ENCODE measurements at places on chromosomes 13 and 19.

DNA sequence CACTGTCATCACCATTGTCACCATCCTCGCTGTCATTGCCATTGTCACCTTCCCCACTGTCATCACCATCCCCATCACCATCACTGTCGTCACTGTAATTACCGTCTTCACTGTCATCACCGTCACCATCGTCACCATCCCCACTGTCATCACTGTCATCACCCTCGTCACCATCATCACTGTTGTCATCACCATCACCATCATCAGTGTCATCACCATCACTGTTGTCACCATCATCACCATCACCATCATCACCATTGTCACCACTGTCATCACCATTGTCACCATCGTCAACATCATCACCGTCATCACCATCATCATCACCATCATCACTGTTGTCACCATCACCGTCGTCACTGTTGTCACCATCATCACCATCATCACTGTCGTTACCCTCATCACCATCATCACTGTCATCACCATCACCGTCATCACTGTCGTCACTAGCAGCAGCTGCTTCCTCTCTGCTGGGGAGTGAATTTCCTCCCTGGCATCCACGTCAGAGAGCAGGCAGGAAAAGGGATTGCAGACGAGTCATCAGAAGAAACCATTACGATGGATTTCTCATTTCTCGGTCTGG lies 27.3 kb downstream of the TMEM255B start:
- DNase-seq: no peak

DNA sequence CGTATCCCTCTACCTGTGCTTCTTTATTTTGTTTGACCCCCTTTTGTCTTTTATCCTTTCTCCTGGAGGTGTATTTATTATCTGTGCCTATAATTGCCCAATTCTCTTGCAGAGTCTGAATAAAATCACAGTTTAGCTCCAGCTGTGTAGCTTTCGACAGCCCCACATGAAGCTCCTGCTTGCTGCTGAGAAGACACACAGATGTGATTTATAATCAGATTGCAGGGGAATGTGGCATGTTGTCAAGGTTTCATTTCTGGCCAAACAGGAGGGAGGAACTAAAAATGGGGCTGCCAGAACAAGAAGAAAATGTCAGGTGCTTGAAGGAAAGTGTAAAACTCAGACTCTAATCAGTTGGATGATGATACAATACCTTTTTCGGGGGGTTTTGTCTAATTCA lies 22.7 kb downstream of the CCNA1 start:
- no peak for DNase-seq

GRCh38 chr19:13269348-13269747 lies 119.1 kb downstream of the IER2 start:
- DNase-seq: no peak

DNA sequence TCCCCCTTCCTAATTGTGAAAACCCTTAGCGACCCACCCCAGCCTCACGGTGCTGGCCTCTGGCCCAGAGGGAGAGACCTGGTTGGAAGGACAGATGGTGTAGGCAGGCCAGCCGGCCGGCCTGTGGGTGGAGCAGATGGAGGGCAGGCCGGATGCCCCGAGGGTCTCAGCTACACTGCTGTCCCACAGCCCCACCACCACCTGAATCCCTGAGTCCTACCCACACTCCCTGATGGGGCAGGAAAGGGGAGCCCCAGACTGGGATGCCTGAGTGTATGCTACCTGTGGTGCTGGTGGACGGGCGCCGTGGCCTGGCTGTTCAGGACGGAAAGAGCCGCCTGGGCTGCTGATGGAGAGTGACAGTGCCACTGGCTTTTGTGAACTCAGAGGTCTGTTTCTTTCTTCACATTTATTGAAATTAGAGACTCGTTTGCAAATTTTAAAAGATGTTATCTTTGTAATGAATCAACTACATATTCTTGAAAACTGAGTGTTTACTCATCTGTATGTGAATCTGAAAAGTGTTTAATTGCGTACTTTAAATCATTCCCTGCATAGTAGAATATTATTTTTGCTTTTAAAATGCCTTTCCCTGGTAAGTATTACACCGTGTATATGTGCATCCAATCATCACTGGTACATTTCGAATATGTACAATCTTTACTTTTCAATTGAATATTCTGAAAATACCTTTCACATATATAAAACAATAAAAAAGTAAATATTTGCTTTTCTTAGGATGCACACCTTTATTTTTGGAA lies 35.7 kb downstream of the TFDP1 start:
- no peak for DNase-seq

GRCh38 chr13:41675306-41675705 lies 218.0 kb downstream of the RGCC start:
- DNase-seq: no peak

- DNase-seq: no peak
These were observed 10.5 kb upstream of the GPC6 start for GRCh38 chr13:93216122-93216521.

GRCh38 chr19:19165396-19165795 lies 4.7 kb downstream of the MEF2B start:
- DNase-seq: no peak

DNA sequence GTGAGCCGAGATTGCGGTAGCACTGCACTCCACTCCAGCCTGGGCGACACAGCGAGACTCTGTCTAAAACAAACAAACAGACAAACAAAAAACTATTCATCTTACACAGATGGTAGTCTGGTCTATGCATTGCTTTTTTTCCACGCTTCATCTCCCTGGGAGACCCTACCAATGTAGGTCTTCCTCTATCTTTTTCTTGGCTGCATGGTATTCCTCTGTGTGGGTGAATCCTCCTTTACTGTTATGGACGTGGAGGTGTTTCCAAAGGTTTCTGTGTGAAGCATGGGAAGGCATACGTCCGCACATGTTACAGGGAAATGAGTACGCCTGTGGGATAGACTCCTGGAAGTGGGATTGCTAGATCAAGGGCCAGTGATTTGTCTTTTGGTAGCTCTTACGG lies 5.6 kb downstream of the BICRA start:
- no peak for DNase-seq

- no peak for DNase-seq
These were observed 24.8 kb downstream of the RANBP3 start for GRCh38 chr19:5953030-5953589.

- no peak for DNase-seq
These were observed 92.9 kb upstream of the UBL3 start for GRCh38 chr13:29943273-29943672.

DNA sequence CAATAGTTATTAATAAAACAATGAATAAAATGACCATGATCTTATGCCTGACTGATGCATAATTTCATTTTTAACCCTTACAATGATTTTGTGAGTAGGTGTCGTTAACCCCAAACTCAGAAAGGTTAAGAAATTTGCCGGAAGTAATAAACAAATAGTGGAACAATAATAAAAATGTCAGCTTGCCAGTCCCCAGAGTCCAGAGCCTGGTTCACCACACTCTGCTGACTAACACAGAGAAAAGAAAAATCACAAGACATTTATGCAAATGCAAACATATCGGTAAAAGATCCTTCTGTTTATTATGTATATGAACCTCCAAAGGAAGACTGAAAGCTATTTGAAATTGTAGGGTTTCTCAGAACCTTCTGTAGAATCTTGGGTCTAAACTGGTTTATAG lies 563.7 kb downstream of the EFNB2 start:
- DNase-seq: no peak

GRCh38 chr13:59689057-59689456 lies 474.7 kb downstream of the DIAPH3 start:
- no peak for DNase-seq

DNA sequence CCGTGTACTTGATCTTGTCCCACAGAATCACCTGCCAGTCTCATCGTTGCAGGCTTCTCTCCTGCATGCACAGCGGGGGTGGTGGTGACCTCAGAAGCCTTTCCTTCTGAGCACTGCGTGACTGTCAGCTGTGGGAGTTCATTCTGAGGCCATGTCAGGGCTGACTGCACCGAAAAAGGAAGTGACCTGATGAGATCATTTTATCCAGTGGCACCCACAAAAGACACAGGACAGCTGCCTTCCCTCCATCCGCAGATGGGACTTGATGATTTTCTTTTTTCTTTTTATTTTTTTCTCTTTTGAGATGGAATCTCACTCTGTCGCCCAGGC lies 89.7 kb downstream of the RAB20 start:
- DNase-seq: no peak

DNA sequence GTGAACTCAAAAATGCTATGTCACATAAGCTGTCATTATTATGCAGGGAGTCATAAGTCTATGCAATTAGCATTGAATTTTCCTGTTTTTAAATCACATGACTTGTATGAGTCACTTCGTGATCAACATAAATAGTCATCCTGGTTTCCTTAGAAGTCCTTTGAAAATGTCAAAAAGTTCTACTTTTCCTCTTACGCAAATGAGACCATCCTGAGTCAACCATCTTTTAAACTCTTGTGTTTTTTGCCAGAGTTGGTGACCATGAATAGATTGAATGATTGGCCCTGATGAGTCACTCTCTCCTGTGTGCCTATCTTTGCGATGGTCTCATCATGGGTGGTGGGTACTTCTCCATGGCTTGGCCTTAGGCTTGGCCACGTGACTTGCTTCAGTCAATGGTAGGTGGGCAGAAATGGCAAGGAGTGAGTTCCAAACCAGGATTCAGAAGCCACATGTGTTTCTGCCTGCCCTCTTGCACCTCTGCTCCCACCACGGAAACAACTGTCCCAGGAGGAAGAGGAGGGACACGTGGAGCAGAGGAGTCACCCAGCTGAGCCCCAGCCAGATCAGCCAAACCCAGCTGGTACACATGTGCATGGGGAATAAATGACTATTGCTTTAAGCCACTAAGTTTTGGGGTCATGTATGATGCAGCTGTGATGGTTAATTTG lies 123.5 kb upstream of the CACNA1A start:
- DNase-seq: no peak

DNA sequence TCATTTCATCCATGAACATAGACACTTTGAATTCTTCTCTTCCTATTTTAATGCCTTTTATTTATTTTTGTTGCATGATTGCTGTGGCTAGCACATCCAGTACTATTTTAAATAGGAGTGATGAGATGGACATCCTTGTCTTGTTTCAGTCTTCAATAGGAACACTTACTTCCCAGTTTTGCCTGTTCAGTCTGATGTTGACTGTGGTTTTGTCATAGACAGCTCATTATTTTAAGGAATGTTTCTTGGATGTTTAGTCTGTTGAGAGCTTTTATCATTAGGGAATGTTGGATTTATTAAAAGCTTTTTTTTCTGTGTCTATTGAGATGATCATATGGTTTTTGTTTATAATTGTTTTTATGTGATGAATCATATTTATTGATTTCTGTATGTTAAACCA lies 586.6 kb downstream of the SLITRK1 start:
- DNase-seq: no peak

- DNase-seq: no peak
These were observed 543.4 kb downstream of the SUCLA2 start for GRCh38 chr13:47457626-47458025.

- DNase-seq: no peak
These were observed 3.9 kb downstream of the DAND5 start for GRCh38 chr19:12973236-12973635.

DNA sequence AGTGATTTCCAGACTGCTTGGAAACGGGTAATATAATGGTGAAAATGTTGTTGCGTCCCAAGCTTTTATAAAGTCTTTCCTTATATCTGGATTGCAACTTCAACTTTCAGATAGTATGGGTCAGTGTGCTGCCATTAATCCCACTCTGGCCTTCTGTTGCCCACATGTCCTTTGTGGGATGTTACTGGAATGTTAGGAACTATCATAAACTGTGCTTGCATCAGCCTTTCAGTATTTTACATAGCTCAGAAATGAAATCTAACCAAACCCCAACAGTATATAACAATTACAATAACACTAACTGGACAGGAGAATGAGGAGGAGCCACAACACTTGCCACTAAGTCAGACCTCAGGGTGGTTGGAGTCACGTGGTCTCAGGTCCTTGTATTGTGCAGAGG lies 78.9 kb downstream of the LNX2 start:
- DNase-seq: no peak

DNA sequence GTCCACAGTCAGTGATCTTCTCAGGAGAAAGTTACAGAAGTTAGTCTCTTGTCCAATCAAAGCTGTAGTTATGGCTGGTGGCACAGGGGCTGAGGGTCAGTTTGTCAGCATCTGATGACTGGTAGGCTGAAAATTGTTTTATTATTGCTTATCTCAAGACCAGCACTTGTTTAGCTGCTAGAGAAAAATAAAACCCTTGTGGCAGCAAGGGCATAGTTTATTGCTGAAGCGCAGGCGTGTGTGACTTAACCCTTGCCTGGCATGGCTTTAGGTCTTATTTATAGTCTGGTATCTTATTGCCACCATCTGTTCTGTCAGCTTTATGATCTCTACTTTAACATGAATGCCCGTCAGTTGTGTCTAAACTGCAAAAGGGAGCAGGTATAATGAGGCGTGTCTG lies 154.7 kb downstream of the USP12 start:
- DNase-seq: no peak

GRCh38 chr13:71149046-71149445 lies 718.0 kb downstream of the DACH1 start:
- DNase-seq: no peak

GRCh38 chr13:39317291-39317690 lies 279.0 kb downstream of the NHLRC3 start:
- DNase-seq: no peak

GRCh38 chr19:49057636-49058234 lies at the start of gene CGB7:
CGB7 (minus strand) TSS chr19:49057749; CDS start chr19:49055375, 2,374 bp downstream.
- DNase-seq: no peak

DNA sequence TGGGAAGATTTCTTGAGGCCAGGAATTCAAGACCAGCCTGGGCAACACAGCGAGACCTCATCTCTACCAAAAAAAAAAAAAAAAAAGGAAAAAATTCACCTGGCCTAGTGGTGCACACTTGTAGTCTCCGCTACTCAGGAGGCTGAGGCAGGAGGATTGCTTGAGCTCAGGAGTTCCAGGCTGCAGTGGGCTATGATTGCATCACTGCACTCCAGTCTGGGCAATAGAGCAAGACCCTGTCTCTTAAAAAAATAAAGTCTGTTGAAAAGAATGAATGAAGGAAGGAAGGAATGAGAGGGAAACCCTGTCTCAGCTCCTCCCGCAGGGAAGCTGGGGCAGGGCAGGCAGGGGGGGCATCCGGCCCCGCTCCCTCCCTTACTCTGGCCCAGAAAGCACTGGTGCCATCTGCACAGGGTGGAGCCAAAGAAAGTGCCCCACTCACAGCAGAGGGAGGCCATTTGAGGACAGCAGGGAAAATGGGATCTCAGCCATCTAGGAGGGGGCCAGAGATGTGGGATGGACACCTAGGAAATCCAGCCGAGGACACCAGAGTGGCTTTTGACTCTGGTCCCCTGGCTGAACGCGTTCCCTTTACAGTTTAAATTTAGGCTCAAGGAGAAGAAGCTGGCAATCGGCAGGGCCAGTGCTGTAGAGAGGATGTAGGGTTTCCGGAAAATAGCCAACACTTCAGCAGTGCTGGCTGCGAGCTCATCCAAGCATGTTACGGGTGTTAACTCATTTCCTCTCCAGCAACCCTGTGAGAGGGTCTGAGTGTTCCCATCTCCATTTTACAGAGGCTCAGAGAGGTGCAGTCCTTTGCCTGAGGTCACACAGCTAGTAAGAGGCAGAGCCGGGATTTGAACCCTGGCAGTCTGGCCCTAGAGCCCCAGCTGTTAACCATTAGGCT lies 3.6 kb upstream of the HPN start:
- DNase-seq: no peak

GRCh38 chr19:7336321-7336973 lies 12.3 kb upstream of the ARHGEF18 start:
- DNase-seq: no peak

- no peak for DNase-seq
These were observed 35.2 kb downstream of the ERICH4 start for GRCh38 chr19:41478171-41478570.

GRCh38 chr13:114309806-114310410 lies 4.4 kb upstream of the CHAMP1 start:
- DNase-seq: no peak

- DNase-seq: no peak
These were observed 752.2 kb downstream of the GPC5 start for GRCh38 chr13:92150606-92151005.

GRCh38 chr19:6233827-6234511 lies 45.8 kb downstream of the MLLT1 start:
- DNase-seq: no peak

Measured in LNCaP clone FGC (cell line).